ENCODE measurements at places on chromosomes 3 and 15. TPM values are rescaled to one million over a fixed set of nuclear protein-coding genes. Genes with fewer than 3 reads are reported as not detected.

DNA sequence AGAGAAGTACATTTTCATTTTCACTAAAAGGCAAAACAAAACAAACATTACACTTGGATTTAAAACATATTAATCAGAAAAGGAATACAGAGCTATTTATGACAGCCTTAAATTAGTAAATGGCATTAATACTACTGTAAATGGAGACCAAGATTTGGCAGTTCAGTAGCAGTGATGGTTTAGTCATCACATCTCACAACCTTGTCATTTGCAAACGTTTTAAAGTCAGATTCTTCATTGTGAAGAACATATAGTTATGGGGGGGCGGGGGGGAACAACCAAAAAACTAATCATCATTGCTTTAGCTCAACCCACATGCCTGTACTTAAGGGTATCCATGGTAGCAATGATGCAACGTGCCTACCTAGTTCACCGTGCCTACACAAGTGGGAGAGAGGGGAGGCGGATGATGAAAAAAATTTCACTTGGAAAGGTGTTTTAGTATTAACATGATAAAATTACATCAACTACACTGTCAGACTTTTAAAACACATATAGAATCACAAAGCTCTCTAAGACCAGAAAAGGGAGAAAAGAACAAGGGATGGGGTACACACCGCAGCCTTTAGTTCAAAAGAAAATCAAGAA lies 40.1 kb downstream of the DLG1 start:
- no peak for DNase-seq
- no peaks in the 10 kb centered on the region for H3K27me3 ChIP-seq
- no peak overlapping the region for H3K27ac ChIP-seq
- H3K4me3 ChIP-seq, result no peak overlapping the region
- H3K36me3 ChIP-seq, result no peaks in the 10 kb centered on the region

SAMD7 gene
- total RNA-seq, result not detected

CCK gene
- not detected for total RNA-seq

GRCh38 chr3:45907769-45908705 lies 21.7 kb downstream of the CCR9 start:
- H3K27ac ChIP-seq, result peak overlapping the region; percentile 90
- H3K4me3 ChIP-seq, result peak overlapping the region; percentile 84
- peaks cover 5% of the 10 kb centered on the region for H3K36me3 ChIP-seq
- H3K4me1 ChIP-seq, result peaks cover 43% of the 10 kb centered on the region
- H3K27me3 ChIP-seq, result no peaks in the 10 kb centered on the region

WDR72 gene
- not detected for total RNA-seq

DNA sequence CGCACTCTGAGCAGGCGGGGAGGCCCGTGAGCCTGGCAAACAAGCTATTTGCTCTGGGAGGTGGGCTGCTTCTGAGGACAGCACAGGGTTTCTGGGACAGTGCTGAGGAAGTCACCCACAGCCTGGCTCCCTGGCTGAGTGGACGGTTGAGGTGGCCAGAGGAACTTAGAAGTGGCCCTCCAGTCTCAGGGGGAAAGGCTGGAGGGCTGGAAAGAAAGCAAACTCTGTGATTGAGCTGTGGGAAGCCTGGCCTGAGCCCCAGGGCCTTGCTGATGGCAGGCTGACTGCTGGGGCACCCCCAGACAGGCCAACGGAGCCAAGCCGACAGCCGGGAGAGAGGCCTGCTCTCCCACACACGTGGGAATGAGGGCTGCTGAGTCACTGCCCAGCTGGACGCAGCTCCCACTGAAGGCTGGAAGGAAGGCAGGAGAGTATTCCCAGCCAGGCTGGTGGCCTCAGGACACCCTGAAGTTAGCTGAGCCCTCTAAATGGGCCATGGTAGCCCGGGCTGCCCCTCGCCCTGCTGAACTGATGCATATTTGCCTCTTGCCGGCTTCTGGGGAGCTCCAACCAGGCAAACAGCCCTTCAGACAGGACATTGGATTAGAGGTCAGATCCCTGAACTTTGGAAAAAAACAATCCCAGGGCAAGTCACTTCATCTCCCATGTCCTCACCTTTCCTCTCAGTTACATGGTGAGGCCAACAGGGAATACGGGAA lies 98.0 kb upstream of the TLE3 start:
- peak overlapping the region; percentile 83 for H3K27ac ChIP-seq
- no peak overlapping the region for H3K4me3 ChIP-seq
- H3K27me3 ChIP-seq, result peaks cover 13% of the 10 kb centered on the region

LPCAT4 gene
- 99.0 TPM for total RNA-seq
